ENCODE measurements at places on chromosomes 12 and 14.

- DNase-seq, result peak; percentile 25
Observed at GRCh38 chr12:12788675-12789368, 3.4 kb downstream of the APOLD1 start.

GRCh38 chr14:69288956-69289705, 29.2 kb downstream of the GALNT16 start:
- DNase-seq, result no peak

GRCh38 chr14:71524320-71524982, 407.8 kb upstream of the RGS6 start:
- no peak for DNase-seq

- DNase-seq, result no peak
Observed at GRCh38 chr12:111203446-111203845, 165.4 kb downstream of the PHETA1 start.

DNA sequence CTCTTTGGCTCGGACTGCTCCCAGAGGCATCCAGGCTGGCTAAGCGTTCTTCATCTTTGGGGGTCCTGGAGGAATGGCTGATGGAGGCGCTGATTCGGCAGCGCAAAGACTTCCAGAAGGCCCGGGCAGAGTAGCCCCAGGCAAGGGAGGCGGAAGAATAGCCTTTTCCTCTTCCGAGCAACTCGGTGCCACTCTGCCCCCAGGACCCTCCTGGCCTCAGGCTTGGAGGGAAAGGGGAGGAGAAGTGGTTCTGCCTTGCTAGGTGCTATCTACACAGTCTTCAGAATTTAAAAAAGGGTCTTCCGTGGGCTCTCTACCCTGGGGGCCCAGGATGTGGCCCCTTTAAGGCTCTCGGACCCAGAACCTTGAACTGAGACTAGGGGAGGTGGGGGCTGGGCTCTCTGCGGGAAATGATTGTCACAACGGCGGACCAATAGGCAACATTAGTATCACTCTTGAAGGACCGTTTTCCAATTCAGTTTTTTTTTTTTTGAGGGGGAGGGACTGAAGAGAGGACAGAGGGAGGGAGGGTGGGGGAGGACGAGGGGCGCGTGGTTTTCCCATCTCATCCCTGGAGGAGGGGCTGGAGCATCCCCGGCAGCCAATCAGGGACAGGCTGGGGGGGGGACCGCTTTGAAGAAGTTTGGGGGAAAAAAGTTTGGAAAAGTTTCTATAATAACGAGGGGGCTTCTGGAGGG, at the start of gene NFATC4:
NFATC4 (plus strand) TSS at position 671 of the 698 bp plus-strand sequence. CDS start 157 bp downstream, outside the sequence.
- DNase-seq, result no peak

DNA sequence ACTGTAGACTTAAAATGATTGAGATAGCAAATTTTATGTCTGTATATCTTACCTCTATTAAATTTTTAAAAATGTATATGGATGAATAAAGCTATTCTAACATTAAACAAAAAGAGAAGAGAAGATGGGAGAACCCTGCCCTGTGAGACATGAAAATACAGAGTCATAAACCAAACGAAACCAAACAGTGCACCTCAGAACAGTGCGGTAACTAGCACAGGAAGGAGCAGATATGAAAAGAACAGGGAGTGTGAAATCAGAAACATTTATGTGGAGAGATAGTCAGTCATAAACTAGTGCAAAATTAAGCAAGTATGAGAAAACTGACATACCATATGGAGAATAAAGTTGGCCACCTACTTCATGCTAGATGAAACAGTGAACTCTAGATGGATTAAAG, 135.1 kb downstream of the ERC1 start:
- no peak for DNase-seq

DNA sequence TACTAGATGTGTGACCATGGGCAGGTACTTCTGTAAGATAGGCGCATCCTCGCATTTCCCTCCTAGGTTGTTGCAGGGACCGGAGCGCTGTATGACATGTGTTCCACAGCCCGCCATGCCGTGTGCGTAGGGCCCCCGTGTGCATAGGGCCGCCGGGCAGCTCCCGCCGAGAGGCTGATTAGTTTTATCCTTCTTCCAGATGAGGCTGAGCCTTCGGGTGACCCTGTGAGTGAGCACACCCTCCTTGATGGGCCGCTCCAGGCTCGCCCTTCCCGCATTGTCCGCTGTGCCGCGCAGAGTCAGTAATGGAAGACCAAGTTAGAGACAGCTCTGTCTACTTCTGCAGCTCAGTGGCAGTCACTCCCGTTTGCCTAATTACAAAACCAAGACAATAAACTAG, 72.9 kb upstream of the DYNC1H1 start:
- DNase-seq, result no peak

DNA sequence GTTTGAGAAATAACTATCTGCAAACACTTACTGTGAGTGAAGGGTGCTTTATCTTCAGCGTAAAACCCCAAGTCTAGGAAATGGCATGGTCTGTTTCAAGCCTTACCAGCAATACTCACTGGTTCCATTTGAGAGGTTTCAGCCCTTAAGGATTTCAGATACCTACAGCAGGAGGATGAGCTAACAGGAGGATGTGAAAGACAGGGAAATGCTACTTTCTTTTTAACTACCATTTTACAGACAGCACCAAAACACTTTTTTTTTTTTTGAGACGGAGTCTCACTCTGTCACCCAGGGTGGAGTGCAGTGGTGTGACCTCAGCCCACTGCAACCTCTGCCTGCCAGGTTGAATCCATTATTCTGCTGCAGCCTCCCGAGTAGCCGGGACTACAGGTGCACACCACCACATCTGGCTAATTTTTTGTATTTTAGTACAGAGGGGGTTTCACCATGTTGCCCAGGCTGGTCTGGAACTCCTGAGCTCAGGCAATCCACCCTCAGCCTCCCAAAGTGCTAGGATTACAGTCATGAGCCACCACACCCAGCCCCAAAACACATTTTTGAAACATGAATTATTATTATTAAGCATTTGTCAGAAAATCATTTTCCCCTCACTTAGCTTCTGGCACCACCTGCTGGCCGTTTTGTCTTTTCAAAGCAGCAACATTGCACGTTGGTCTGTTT, 4.6 kb downstream of the MTRFR start:
- peak; percentile 61 for DNase-seq

- DNase-seq, result no peak
Observed at GRCh38 chr14:105046891-105047282, 18.3 kb downstream of the GPR132 start.

- DNase-seq, result no peak
Observed at GRCh38 chr12:64992641-64993040, 128.5 kb downstream of the WIF1 start.

DNA sequence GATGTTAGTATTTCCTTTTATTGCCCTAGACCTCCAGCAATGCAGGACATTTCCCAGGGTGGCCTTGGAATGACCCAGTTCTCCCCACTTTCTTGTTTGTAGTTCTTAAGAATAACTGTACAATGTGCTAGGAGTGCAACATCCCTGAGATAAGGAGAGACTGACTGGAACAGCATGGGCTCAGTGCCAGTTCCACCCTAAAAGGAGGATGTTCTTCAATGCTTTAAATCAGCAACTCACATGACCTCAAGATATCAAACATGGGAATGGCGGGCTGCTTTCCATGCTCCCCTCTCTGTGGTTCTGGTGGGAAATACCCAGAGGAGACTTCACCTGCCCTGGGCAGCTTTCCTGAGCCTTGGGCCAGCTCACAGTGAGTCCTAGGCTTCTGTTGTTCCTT, 766.9 kb upstream of the FBXO33 start:
- no peak for DNase-seq

DNA sequence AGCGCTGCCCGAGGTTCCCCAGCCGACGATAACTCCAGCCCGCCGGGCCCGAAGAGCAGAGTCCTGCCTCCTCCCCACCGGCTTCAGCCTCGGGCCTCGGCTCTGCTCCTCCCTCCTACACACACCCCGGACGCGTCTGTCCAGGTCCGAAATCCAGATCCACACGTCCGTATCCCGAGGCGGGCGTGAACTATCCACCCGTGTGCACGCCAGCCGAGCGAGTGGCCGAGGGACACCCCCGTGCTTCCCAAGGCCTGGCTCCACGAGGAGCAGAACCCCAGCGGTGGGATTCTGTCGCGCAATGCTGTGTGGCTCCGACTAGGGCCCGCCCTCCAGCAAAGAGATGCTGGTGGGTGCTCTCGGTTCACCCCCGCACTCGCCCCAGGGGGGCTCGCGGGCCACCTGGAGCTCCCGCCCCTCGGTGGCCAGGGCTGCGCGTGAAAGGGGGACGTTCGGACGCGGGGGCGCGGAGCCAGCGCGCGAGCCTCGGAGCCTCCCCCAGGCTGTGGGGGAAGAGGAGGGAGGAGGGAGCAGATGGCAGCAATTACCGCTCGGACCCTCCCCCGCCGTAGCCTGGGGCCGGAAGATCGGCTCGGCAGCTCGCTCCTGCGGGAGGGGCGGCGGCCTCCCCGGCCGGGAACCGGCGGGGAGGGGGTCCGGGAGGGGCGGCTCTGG, 18.9 kb upstream of the ANKRD33 start:
- DNase-seq, result no peak

DNA sequence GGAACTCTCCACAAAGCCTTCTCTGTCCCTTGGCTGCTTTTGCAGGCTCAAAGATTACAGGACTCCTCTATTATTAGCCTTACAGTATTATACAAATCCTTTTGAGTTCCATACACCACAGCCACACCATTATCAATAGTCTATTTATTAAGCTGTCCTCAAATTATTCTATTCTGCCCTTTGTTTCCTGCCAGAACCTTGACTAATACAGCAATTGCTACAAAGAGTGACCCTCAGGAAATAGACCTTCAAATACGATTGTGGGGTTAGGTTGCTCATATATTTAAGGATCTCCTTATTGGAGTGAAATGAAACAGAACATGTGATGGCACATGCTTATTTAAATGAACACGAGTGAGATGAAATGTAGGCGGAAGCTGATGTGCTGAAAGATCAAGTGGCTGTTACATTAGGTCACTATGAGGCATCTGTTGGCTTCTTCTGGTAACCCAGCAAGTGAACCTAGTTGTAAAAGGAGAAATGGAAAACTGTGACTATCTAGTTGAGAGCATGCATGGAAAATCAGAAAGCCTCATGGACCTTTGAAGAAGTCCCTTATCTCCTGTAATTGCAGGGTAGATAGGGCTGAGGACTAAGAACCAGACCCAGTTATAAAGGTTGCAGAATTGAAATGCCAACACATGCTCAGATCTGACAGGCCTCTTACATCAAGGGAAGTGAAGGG, 75.5 kb downstream of the AVPR1A start:
- DNase-seq, result no peak

GRCh38 chr14:70857496-70857890, 48.2 kb upstream of the MAP3K9 start:
- no peak for DNase-seq

GRCh38 chr14:40859055-40859454, 747.6 kb upstream of the LRFN5 start:
- DNase-seq, result no peak

- no peak for DNase-seq
Observed at GRCh38 chr12:97464385-97465321, 2.0 kb downstream of the RMST start.

- no peak for DNase-seq
Observed at GRCh38 chr14:67710209-67710608, 8.5 kb downstream of the RDH12 start.

DNA sequence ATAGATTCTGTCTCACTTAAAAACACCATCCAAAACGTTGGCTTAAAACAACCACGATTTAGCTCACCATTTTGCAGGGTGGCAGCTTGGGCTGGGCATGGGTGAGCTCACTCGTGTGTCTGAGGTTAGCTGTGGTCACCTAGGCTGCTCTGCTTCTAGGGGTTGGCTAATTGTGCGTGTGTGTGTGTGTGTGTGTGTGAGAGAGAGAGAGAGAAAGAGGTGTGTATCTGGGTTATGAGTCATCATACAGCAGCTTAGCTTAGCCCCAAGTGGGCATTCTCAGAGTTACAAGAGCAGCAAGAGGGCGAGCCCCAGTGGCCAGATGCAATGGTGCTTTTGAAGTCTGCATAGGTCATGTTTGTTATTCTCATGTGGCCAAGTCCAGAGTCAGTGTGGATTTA, 6.0 kb downstream of the FBXW8 start:
- peak; percentile 14 for DNase-seq

DNA sequence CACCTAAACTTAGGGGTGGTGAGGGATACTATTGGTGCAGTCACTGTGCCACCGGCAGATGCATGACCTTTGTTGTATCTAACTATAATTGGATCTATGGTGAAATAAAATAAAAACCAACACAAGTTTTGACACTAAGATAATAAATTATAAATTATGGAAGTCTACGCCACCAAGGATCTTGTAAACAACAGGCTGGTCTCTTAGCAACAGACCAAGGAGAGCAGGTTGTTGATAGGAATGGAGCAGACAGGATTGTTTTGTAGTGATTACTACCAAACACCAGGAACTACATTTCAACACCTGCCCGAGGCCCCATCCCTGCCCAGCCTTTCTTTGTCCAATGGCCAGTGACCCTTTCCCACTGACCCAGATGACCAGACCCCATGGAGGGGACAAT, 1178.0 kb downstream of the VRK1 start:
- DNase-seq, result no peak

DNA sequence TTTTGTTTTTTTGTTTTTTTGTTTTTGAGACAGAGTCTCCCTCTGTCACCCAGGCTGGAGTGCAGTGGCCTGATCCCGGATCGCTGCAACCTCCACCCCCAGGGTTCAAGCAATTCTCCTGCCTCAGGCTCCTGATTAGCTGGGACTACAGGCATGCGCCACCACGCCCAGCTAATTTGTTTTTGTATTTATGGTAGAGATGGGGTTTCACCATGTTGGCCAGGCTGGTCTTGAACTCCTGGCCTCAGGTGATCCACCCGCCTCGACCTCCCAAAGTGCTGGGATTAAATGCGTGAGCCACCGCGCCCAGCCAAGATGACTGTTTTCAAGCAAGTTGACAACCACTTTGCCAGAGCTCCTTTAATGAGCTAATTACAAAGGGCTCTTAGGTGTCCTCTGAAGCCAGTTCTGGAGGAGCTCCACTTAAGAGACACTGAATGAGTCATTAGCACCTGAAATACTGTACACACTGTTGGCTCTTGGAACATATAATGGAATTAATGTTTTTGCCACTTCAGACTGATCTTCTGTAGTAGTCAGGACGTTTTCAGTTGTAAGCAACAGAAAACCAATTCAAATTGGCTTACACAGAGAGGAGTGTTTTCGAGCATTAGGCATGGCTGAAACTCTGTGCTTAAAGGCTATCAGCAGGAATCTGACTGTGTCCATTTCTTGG, 55.4 kb upstream of the MED13L start:
- DNase-seq, result no peak

DNA sequence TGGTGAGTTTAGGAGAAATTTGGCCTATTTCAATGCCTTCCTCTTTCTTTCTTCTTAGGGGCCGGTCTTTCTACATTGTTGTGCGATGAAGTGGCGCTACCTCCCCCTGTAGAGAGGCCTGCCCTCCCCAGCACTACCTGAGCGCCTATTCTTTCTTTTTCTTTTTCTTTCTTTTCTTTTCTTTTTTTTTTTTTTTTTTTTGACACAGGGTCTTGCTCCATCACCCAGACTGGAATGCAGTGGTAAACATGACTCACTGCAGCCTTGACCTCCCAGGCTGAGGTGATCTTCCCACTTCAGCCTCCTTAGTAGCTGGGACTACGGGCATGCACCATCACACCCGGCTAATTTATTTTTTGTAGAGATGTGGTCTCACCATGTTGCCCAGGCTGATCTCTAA, 136.1 kb upstream of the MAX start:
- no peak for DNase-seq

- DNase-seq, result no peak
Observed at GRCh38 chr14:55129428-55130195, 560 bp downstream of the LGALS3 start.

- no peak for DNase-seq
Observed at GRCh38 chr12:46908236-46908935, 82.6 kb upstream of the SLC38A4 start.

Measured in stimulated activated CD8-positive, alpha-beta memory T cell treated with anti-CD3 and anti-CD28 coated beads, Interleukin-7, amount 100 ng/mL, for 24 hours (primary cell).